Sciatic nerve (tissue), 2 donors: ENCODE measurements at places on chromosomes 7 and 10.

GRCh38 chr10:51524041-51524440, 175.4 kb downstream of the CSTF2T start:
- no peak for DNase-seq

- peak; percentile 76 for DNase-seq
Measured at GRCh38 chr10:21315645-21316220, 209.7 kb downstream of the SKIDA1 start.

GRCh38 chr10:102147561-102147960, 4.6 kb upstream of the NOLC1 start:
- no peak for DNase-seq

DNA sequence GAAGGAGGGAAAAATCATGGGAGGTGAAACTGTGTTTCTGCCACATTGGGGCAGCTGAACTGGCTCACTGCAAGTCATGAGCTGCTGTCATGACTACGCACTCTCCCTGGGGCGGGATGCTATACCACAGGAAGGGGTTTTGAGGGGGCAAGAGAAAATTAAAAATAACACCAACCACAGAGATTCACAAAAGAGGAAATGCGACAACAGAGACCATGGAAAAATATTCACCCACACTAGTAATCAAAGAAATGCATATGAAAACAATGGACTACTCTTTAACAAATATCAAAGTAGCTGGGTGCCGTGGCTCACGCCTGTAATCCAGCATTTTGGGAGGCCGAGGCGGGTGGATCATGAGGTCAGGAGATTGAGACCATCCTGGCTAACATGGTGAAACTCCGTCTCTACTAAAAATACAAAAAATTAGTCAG, 65.2 kb upstream of the TM9SF3 start:
- no peak for DNase-seq

GRCh38 chr7:115844857-115845256, 185.7 kb downstream of the TFEC start:
- DNase-seq = no peak

DNA sequence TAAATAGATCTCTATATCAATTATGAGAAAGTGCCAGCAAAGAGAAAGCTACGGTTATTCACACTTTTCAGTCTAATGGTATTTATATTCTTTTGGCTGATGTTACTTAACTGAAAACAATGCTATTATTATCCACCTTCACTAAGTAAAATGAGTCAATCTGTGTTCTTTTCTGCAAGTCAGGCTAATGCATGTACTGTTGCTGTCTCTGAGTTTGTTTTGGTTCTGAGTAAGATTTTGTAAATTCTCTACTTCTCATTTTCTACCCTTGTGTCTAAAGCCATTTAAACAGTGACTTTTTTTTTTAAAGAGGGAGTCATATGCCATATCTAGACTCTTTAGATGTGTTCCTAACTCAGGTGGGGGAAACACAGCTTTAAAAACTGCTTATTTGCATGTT, 7.5 kb downstream of the VWC2 start:
- DNase-seq = no peak
